ENCODE measurements at places on chromosomes 5 and 9. TPM values are rescaled to one million over a fixed set of nuclear protein-coding genes. Genes with fewer than 3 reads are reported as not detected.
A peak's percentile ranks its signal among the peaks of the same experiment; 100 is the strongest.

- peak; percentile 66 for DNase-seq
Measured at GRCh38 chr5:79845448-79846197, 145.4 kb downstream of the MTX3 start.

DNA sequence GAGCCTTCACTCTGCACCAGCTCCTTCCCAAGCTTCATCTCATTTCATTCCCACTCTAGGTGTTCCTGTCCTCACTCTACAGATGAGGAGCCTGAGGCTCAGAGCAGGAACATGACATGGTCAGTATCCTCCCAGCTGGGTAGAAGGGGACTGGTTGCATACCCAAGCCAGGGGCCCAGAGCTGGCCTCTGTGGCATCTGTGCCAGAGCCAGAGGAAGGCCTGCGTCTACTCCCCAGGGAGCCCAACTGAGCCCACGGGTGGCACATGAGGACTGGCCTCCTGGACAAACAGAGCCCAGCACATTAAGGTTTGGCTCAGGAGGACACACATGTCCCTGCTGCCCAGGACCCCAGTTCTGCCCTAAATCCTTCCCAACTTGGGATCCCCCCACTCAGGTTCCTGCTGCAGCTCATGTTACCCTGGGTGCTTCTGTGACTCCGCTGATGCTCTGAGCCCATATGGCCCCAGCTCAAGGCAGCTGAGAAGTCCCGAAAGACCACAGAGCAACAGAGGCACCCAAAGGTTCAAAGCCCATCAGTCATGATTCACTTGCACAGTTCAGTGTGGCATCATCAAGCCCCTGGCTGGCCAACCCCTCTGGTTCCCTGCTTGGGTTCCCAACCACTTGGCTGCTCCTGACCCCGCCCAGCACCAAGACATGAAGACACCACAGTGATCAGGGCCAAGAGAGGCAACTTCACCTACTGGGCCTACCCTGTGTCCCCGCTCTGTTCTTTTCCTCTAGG is 8.5 kb upstream of the NEURL1B start:
- DNase-seq: no peak

GRCh38 chr9:70060148-70060882 is 16.7 kb downstream of the MAMDC2 start:
- no peak for DNase-seq

Gene CCNI2
- not detected for total RNA-seq

DNA sequence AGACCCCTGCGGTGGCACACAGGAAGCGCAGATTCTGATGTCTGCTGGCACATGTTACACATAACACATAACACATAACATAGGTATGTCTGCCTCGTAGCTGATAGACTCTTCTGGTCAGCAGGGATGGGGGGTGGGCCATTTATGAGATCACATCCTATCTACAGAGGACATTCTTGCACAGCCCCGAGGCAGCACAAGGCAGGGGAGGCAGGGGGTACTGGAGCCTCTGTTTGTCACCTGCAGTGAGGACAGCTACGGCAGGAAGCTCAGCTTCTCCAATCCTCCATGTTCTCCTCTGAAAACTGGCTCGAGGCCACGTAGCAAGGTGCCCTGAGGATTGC is 16.7 kb upstream of the MED10 start:
- no peak for DNase-seq
